ENCODE measurements at places on chromosomes 3 and 15. TPM values are rescaled to one million over a fixed set of nuclear protein-coding genes. Genes with fewer than 3 reads are reported as not detected.

- H3K36me3 ChIP-seq = no peaks in the 10 kb centered on the region
- H3K27me3 ChIP-seq = no peaks in the 10 kb centered on the region
- no peak overlapping the region for H3K4me3 ChIP-seq
- H3K27ac ChIP-seq = no peak overlapping the region
- no peaks in the 10 kb centered on the region for H3K4me1 ChIP-seq
These were observed 55.0 kb downstream of the RHCG start for GRCh38 chr15:89441295-89441812.

DNA sequence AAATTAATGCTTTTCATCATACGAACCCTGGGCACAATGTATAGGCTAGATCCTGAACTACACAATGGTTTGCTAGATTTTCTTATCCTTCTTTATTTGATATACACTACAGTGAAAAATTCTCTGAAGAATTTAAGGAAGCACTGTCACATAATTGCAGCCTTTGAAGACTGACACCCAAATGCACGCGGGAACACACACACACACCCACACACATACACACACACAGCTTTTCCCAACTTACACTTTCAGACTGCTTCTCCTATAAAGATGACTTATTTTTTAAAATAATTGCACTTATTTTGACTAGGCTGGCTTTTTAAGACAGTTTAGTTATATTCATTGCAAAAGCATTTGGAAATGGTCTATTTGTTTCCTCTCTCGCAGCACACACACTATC, 70.0 kb upstream of the LRRN1 start:
- H3K27me3 ChIP-seq = no peaks in the 10 kb centered on the region
- H3K4me1 ChIP-seq = no peaks in the 10 kb centered on the region
- DNase-seq = no peak
- no peaks in the 10 kb centered on the region for H3K36me3 ChIP-seq
- no peak overlapping the region for H3K4me3 ChIP-seq
- H3K27ac ChIP-seq = no peak overlapping the region

- no peaks in the 10 kb centered on the region for H3K27me3 ChIP-seq
- no peak for DNase-seq
- no peak overlapping the region for H3K27ac ChIP-seq
- no peak overlapping the region for H3K4me3 ChIP-seq
- H3K36me3 ChIP-seq = no peaks in the 10 kb centered on the region
- H3K4me1 ChIP-seq = peaks cover 3% of the 10 kb centered on the region
These were observed 82.3 kb downstream of the IQSEC1 start for GRCh38 chr3:12990781-12991480.

- no peaks in the 10 kb centered on the region for H3K4me1 ChIP-seq
- DNase-seq = no peak
- H3K27ac ChIP-seq = no peak overlapping the region
- no peaks in the 10 kb centered on the region for H3K36me3 ChIP-seq
- H3K27me3 ChIP-seq = no peaks in the 10 kb centered on the region
- no peak overlapping the region for H3K4me3 ChIP-seq
These were observed 20.6 kb upstream of the KCTD6 start for GRCh38 chr3:58471025-58471887.

Gene CILP
- total RNA-seq = 1.5 TPM

GRCh38 chr3:72950372-72950771, 46.2 kb upstream of the PPP4R2 start:
- no peak for DNase-seq
- no peak overlapping the region for H3K27ac ChIP-seq
- peaks cover 4% of the 10 kb centered on the region for H3K4me1 ChIP-seq
- no peaks in the 10 kb centered on the region for H3K36me3 ChIP-seq
- no peak overlapping the region for H3K4me3 ChIP-seq

- no peak overlapping the region for H3K27ac ChIP-seq
- H3K36me3 ChIP-seq = no peaks in the 10 kb centered on the region
- no peaks in the 10 kb centered on the region for H3K4me1 ChIP-seq
These were observed 51.6 kb upstream of the ARL6 start for GRCh38 chr3:97712919-97713318.

- H3K27me3 ChIP-seq = no peaks in the 10 kb centered on the region
- H3K36me3 ChIP-seq = no peaks in the 10 kb centered on the region
- H3K4me1 ChIP-seq = no peaks in the 10 kb centered on the region
- H3K27ac ChIP-seq = no peak overlapping the region
- no peak for DNase-seq
These were observed 13.3 kb upstream of the SRPRB start for GRCh38 chr3:133792171-133792763.

GRCh38 chr15:70271422-70272088, 173.8 kb upstream of the TLE3 start:
- no peak overlapping the region for H3K27ac ChIP-seq
- H3K36me3 ChIP-seq = no peaks in the 10 kb centered on the region
- peaks cover 5% of the 10 kb centered on the region for H3K4me1 ChIP-seq

DNA sequence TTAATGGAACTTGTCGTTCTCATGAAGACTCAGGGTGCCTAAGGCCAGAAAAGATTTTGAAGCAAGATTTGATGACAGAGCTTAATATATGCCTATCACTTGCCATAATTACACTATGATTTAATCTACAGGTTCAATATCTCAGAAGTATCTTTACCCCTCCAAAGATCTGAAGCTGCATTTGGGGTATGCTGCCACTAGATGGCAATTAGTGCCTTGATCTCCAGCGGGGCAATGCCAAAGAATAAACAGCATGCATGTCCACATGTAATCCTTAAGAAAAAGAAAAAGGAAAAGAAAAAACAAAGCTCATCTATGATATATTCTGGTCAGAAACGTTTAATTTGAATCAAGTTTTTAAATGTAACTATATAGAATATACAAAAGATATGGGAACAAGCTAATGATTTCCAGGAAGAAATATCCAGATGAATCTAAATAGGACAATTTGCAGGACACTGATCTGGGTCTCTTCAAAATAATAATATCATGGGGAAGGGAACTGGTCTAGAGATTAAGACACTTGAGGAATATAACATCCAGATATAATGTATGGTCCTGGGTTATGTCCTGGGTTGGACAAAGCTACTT, 55.0 kb upstream of the SOX14 start:
- DNase-seq = no peak
- H3K27me3 ChIP-seq = no peaks in the 10 kb centered on the region
- no peak overlapping the region for H3K27ac ChIP-seq
- H3K36me3 ChIP-seq = no peaks in the 10 kb centered on the region

Gene TM2D3
- total RNA-seq = 57.3 TPM

DNA sequence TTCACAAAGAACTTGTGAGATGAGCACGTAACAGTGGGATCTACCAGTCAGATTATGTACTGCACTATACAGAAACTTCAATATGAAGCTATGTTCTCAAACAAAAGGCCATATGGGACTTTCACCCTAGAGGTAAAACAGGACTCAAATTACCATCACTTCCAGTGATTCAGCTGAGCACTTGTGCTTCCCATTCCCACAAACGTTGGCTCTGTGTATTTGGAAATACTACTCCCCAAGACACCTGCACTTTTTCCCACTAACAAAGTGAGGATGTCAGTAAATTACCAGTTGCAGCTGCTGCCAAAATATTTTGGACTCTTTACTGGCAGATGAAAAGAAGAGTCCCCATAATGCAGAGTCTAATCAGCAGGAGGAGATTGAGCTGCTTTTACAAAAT, 1570.1 kb downstream of the SI start:
- H3K4me1 ChIP-seq = no peaks in the 10 kb centered on the region
- H3K36me3 ChIP-seq = no peaks in the 10 kb centered on the region
- H3K27ac ChIP-seq = no peak overlapping the region
- no peak for DNase-seq
- H3K4me3 ChIP-seq = no peak overlapping the region
- peaks cover 2% of the 10 kb centered on the region for H3K27me3 ChIP-seq

GRCh38 chr3:55521738-55522421, 34.8 kb upstream of the WNT5A start:
- no peak for DNase-seq
- H3K4me3 ChIP-seq = no peak overlapping the region
- H3K27ac ChIP-seq = no peak overlapping the region
- peaks cover 2% of the 10 kb centered on the region for H3K4me1 ChIP-seq
- no peaks in the 10 kb centered on the region for H3K27me3 ChIP-seq
- no peaks in the 10 kb centered on the region for H3K36me3 ChIP-seq

Gene NAALADL2
- 15.2 TPM for total RNA-seq

GRCh38 chr15:74549816-74550215, 8.8 kb downstream of the ARID3B start:
- no peaks in the 10 kb centered on the region for H3K36me3 ChIP-seq
- DNase-seq = no peak
- H3K27ac ChIP-seq = no peak overlapping the region
- H3K27me3 ChIP-seq = no peaks in the 10 kb centered on the region

Gene SERPINI2
- total RNA-seq = 8.8 TPM

DNA sequence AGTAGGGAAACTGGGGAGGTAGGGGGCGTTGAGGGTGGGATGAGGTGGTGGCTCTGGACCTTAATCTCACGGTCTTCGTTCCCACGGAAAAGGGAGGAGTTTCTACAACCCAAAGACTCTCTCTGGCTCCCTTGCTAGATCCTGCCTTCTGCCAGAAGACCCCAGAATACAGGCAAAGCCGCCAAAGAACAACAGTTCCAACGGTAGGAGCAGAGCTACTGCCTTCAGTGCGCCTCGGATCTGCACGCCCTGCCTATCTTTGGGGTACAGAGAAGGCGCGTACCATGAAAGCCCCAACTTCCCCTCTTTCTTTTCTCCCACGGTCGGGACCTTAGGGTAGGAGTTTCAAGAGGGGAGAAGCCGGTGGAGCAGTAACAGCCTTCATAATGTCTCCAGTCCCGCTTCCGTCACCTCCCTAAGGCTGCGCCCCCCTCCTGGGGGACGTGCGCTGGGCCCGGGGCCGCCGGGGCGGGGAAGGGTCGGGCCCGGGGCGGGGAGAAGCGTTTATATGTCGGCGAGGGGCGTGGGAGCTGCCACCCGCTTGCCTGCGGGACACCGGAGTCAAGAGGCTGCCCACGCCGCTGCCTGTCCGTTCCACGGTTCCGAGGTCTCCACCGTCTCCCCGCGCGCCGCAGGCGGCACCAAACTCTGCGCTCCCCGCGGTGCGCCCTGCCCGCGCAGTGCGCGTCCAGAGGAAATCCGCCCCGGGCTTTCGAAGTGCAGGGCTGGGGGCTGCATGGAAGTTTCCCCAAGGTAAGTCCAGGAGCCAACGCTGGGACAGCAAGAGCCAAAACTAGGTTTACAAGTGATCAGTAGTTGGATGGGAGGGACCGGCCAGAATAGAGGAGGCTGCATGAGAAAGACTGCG, at the start of gene COL6A6:
COL6A6 (plus strand) TSS at position 533 of the 868 bp plus-strand sequence. CDS start 43,188 bp downstream, outside the sequence.
- H3K27ac ChIP-seq = no peak within 1 kb of the TSS
- DNase-seq = no peak
- peaks cover 2% of the 10 kb centered on the region for H3K4me1 ChIP-seq
- no peaks in the 10 kb centered on the region for H3K27me3 ChIP-seq
- no peaks in the 10 kb centered on the region for H3K36me3 ChIP-seq
- H3K4me3 ChIP-seq = peak within 1 kb of the TSS; percentile 30

- DNase-seq = no peak
- no peak overlapping the region for H3K27ac ChIP-seq
- H3K4me1 ChIP-seq = no peaks in the 10 kb centered on the region
These were observed 17.4 kb downstream of the DCP1A start for GRCh38 chr3:53329897-53330296.

DNA sequence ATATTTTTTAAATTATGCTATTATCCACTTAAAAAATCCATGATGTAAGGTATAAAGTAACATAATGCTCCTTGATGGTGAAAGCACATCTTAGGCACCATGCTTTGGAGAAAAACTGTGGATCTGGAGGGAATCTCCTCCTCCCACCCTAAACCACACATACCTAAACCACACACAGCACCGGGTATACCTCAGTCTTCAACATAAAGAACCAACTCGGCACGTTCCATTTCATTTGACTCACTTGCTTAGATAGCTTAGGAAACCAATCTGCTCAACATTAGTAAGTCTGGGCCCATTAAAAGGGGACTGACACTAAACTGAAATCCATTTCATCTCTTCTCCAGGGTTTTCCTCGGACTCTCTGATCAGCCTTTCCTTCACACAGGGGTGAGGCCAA, 945.7 kb upstream of the CFAP20DC start:
- DNase-seq = no peak
- no peak overlapping the region for H3K27ac ChIP-seq
- H3K4me1 ChIP-seq = no peaks in the 10 kb centered on the region
- H3K27me3 ChIP-seq = no peaks in the 10 kb centered on the region
- no peaks in the 10 kb centered on the region for H3K36me3 ChIP-seq

Data from ovary (tissue), 10 donors.